NCI-H226 (cell line): ENCODE measurements at places on chromosomes 1 and 21.
A peak's percentile ranks its signal among the peaks of the same experiment; 100 is the strongest.

GRCh38 chr1:69946935-69947334, 258.4 kb downstream of the LRRC40 start:
- no peak for DNase-seq

GRCh38 chr1:67532452-67533216, 102.4 kb upstream of the SERBP1 start:
- peak; percentile 56 for DNase-seq

DNA sequence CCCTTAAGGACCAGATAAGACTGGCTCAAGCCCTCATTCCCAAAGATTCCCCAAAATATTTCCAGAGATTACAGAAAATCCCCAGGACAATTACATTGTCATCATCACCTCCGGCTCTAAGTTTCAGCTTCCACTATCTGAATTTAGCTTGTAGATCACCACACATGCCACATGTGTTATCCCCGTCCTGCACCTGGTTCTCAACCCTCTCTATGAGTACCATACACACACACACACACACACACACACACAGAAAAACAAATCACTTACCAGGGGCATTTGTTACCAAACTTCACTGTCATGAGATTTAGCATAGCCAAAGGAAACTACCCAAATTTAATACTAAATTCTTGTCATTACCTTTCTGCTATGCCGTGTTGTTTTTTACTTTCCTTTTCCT, 15.4 kb upstream of the TSPAN1 start:
- DNase-seq: no peak

- DNase-seq: peak; percentile 95
Measured at GRCh38 chr1:155322953-155323728, 2.4 kb downstream of the RUSC1 start.

DNA sequence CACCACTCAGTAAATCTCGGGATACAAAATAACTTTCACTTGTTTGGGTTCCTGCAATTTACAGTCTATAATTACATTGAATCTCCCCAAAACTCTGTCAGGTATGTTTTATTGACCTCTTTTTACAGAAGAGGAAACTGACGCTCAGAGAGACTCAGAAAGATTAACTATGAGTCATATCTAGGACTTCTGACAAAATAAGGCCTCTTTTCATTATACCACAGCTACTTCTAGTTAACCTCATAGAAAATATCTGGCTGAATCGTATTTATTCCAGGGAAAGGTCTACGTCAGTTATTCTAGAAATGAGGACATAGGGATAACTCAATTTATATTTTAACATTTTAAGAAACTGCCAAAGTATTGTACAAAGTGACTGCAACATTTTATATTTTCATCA, 211.1 kb upstream of the FAM78B start:
- DNase-seq: no peak

DNA sequence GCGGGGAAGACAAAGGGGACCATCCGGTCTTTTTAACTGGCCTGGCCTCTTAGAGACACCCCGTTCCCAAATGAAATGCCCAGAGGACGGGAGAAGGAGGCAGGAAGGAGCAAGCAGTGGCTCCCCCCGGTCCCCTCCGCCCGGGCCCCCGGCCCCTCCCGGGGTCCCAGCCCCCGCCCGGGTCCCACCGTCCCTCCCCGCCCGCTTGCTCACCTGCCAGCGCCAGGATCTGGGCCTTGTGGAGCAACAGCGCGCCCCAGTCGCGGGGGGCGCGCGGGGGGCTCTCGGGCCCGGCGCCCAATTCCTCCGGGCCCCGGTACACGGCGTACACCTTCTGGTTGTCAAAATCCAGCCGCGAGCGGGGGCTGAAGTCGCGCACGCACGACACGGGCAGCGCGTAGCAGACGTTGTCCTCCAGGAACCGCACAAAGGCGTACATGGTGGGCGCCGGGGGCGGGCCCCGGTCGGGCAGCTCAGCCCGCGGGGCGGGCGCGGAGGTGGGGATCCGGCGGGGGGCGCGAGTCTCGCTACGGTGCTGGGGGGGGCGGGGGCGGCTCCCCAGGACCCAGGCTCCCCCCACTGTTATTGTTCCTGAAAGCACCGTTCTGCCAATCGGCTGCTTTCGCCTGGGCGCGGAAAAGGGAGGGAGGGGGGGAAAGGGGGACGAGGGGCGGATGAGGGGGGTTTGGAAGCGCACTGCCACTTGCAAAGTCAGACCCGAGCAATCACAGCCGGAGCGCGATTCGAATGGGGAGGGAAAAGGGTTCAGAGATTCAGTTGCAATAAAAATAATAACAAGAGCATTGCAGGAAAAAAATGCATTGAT, at the start of gene BEND5:
BEND5 (minus strand) TSS at position 499 of the 826 bp plus-strand sequence; CDS start at position 439, 60 bp downstream.
- no peak for DNase-seq

GRCh38 chr1:59683197-59683596, 131.6 kb upstream of the HOOK1 start:
- DNase-seq: no peak

DNA sequence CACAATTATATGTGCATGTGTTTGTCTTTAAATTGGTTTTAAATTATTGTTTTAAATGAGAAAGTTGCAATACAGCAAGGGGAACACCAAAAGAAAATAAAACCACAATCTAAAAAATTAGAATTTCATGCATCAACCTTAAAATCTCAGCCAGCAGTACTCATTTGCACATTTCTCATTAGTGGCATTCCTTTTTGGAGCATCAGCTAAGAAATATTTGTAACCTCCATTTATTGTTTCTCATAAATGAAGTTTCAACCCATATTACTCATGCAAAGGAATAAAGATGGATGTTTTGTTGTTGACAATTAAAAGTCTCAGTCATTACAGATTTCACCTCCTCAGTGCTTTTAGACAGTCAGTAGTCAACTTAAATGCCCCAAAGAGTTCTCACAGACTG, 160.1 kb downstream of the TBX15 start:
- no peak for DNase-seq

GRCh38 chr1:220013497-220013896, 32.8 kb downstream of the EPRS1 start:
- DNase-seq: no peak

GRCh38 chr1:213082420-213083111, 31.5 kb downstream of the RPS6KC1 start:
- no peak for DNase-seq

- peak; percentile 82 for DNase-seq
Measured at GRCh38 chr1:214989341-214989740, 93.2 kb upstream of the KCNK2 start.

- DNase-seq: no peak
Measured at GRCh38 chr1:41708332-41708731, 210.4 kb downstream of the HIVEP3 start.

DNA sequence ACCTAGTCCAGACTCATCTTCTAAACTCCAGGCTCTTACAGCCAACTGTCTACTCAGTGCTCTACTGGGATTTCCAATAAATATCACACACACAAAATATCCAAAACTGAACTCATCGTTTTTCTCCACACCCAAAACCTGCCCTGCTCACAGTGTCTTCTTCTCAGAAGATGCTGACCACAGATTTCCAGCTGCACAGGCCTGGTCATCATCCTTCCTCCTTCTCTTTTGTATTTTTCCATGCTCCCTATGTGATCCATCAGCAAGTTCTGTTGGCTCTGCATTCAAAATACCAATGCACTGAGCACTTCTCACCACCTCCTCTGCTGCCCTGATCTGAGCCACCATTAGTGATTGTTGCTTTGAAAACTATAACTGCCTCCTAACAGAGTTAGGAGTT, 159.5 kb upstream of the KAZN start:
- DNase-seq: no peak

GRCh38 chr21:37461479-37461878, 94.9 kb downstream of the DYRK1A start:
- no peak for DNase-seq

DNA sequence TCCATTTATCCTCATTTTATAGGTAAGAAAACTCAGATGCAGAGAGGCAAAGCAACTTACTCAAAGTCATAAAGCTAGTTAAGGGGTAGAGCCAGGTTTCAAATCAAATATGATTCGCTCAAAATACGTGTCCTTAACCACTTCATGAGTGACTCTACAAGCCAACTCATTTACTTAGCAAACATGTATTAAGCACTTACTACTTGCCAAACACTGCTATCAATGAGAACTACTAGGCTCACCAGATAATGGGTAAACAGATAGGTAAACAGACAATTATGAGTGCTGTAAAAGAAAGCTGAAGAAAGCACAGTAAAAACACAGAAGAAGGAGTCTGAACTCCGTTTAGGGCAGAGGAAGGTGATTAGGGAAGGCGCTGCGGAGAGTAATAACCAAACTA, 65.9 kb downstream of the WDR64 start:
- no peak for DNase-seq

- no peak for DNase-seq
Measured at GRCh38 chr1:97243973-97244560, 522.5 kb downstream of the PTBP2 start.

- no peak for DNase-seq
Measured at GRCh38 chr1:229645324-229645993, 19.4 kb downstream of the URB2 start.

- no peak for DNase-seq
Measured at GRCh38 chr1:179817056-179817455, 60.5 kb downstream of the TOR1AIP2 start.

- DNase-seq: peak; percentile 82
Measured at GRCh38 chr1:203306089-203306964, 1.0 kb downstream of the BTG2 start.

DNA sequence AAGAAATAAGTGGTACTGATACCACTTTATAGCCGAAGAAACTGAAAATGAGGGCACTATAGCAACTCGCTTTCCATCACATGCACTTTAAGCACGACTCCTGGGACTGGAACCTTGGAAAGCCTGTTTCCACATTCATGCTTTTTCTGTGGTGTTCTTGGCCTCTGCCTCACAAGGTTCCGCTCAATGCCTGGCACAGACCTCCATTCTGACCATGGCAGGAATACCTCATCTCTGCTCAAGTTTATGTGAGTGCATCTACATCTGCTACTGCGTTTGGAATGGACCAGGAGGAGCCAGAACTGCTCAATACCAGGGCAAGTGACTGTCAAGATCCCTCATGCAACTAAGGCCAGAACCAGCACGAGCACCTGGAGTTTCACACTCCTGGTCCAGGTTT, 11.6 kb downstream of the NGF start:
- DNase-seq: no peak

DNA sequence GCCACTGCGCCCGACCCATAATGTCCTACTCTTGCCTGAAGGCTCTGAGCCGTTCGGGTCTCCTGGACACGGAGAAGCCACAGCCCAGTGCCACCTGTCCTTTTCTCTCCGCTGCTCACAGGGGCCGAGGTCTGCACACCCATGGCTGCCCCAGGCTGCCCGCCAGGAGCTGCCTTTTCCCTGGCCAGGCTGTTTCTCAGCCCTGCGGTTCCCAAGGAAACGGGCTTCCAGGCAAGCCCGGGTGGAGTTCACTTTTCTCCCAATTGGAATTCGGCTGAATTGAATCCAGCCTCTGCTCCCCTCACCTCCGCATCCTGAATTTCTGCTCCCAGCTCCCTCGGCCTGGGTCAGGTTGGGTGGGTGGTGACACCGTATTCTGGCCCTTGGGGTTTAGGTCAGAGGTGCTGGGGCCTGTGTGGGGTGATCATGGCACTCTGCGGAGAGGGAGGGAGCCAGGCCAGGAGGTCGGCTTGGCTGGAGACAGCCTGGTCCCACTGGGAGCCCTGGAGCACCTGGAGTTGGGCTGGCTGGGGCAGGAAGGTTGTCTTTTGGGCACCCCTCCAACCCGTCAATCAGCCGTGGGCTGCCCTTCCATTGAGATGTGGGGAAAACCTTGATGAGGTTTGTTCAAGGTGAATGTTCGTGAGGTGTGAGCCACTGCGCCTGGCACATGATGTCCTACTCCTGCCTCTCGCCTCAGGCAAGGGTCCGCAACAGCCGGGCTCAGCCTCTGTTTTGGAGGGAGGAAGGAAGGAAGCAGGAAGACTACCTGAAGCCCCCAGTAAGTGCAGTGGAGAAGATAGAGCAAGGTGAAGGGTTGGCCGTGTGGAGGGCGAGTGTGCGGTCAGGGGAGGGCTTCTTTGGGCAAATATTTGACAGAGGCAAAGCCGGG, 25.1 kb downstream of the RRP1 start:
- no peak for DNase-seq

GRCh38 chr1:239719642-239720258, 333.4 kb downstream of the CHRM3 start:
- DNase-seq: no peak

DNA sequence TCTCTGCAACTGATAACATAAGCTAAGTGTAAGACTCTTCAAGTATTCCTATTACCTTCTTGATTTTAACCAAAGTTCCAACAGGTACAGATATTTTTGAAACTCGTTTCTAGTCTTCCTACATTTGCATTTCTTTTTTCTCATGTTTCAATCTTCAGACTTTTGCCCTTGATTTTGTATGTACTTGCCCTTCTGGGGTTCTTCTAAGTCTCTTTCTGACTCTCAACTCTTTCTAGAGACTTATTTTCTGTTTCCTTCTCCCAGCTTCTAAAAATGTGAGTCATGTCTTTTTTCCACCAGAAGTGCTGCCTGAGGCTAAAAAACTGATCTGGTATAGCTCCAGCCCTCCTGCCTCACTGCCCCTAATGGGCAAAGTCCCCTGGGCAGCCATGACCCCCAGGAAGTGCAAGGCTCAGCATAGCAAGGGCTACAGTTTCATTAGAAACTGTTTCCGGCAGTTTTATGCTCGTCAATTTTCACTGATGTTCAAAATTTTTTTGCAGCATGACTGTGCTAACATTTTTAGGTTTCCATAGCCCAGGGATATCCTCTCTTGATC, 265.9 kb downstream of the SEC16B start:
- no peak for DNase-seq

DNA sequence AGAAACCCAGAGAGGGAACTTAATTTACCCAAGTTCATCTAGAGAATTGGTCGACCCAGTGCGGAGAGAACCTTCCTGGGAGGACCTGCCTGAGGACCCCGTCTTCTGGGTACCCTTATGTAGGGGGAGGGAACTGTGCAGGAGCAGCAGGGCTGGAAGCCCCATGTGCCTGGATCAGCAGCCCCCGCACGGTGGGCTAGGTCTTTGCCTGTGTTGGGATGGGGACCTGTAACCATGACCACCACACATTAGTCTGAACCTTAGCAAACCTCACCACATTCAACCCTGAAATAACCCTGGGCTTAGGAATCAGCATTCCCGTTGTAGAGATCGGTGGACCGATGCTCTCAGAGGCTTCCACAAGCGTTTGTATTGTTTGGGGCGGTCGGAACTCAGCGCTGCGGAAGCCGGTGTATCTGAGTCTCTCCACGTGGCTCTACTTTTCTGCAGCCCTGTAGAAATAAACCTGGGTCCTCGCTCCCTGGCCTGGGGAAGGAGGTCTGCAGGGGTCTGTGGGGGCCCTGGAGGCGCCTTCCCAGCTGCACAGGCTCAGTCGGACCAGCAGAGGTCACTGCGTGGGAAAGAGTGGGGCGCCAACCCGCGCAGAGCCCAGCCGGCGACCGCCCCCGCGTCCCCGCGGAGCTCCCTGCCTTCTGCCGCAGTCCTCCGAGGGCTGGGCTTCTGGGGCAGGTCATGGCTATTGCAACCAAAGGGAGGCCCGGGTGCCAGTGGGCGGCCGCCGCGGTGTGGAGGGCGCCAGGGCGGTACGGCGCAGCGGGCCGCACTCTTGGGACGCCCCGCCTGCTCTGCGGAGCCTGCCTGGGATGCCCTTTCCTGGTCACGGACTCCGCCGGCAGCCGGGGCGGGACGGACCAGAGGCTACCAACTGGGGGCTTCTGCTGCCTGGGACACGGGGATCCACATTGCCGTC, 36.2 kb upstream of the KCNA10 start:
- DNase-seq: no peak

- no peak for DNase-seq
Measured at GRCh38 chr1:53573931-53574330, 114.7 kb downstream of the DMRTB1 start.
